Activated naive CD8-positive, alpha-beta T cell treated with anti-CD3 and anti-CD28 coated beads, Interleukin-2, amount 10 ng/mL, durations not matched to agents 7 days and 5 days (primary cell): ENCODE measurements at places on chromosomes 13 and 19. TPM values are rescaled to one million over a fixed set of nuclear protein-coding genes. Genes with fewer than 3 reads are reported as not detected.

Gene ARGLU1
- 171 TPM for total RNA-seq

DNA sequence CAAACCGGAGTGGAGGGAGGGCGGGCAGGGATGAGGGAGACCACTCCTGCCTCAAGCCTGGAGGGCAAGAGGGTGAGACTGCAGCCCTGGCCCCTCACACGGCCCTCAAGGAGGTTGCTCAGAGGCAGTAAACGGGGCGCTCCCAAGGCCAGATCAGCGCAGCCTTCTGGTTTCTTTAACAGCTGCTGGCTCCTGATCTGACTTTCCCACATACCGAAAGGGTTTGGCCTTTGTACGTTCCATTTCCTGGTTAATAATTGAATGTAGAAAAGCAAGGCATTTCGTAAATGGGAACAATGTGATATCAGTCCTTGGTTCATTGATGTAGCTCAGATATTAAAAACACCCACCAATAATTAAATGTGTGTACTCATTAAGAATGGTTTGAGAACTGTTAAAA, 71.5 kb downstream of the GGACT start:
- DNase-seq = no peak
- H3K27ac ChIP-seq = no peak overlapping the region
- no peaks in the 10 kb centered on the region for H3K36me3 ChIP-seq
- H3K27me3 ChIP-seq = no peaks in the 10 kb centered on the region
- no peak overlapping the region for H3K4me3 ChIP-seq

Gene SHISA2
- 0.94 TPM for total RNA-seq

Gene FFAR3
- not detected for total RNA-seq

DNA sequence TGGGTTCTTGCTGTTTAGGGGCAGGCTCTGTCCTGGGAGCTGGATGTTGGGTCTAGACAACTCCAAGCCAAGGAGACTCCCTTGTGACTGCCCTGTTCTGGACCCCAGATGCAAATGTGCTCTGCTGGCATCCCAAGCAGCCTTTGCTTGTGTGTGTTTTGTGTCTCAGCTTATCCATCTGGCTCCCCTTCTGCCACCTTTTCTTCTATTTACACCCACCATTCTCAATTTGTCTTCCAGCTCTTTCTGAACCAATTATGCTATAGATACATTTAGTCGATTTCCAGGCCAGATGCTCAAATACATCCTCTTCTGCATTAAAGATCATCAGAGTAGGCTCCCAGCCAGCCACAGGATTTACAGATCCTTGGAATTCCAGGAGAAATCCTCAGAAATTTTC, 115.0 kb upstream of the SLC7A1 start:
- H3K4me1 ChIP-seq = no peaks in the 10 kb centered on the region
- H3K36me3 ChIP-seq = no peaks in the 10 kb centered on the region
- H3K27ac ChIP-seq = no peak overlapping the region
- peaks cover 16% of the 10 kb centered on the region for H3K27me3 ChIP-seq

- H3K4me3 ChIP-seq = peak overlapping the region; percentile 10
- H3K36me3 ChIP-seq = peaks cover 21% of the 10 kb centered on the region
- no peak for DNase-seq
- peaks cover 21% of the 10 kb centered on the region for H3K4me1 ChIP-seq
- H3K27me3 ChIP-seq = no peaks in the 10 kb centered on the region
- peak overlapping the region; percentile 35 for H3K27ac ChIP-seq
These were observed 9.4 kb downstream of the ARHGEF18 start for GRCh38 chr19:7358102-7358597.

DNA sequence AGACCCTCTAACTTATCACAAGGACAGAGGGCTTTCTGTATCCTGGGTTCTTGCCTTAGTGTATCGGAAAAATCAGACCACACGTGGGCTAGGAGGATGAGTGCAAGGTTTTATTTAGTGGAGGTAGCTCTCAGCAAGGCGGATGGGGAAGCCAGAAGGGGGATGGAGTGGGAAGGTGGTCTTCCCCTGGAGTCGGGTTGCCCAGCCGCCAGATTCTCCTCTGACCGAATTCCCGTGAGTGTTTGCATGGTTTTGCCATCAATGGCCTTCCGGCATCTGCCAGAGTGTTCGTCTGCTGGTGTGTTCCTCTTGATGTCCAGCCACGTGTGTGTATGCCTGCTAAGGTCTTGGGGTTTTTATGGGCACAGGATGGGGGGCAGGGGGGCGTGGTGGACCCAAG, 1335.1 kb upstream of the SPRY2 start:
- H3K27ac ChIP-seq = no peak overlapping the region
- DNase-seq = no peak
- H3K4me3 ChIP-seq = no peak overlapping the region
- H3K4me1 ChIP-seq = no peaks in the 10 kb centered on the region
- H3K27me3 ChIP-seq = no peaks in the 10 kb centered on the region

GRCh38 chr19:30522341-30522740, 150.2 kb downstream of the ZNF536 start:
- H3K27me3 ChIP-seq = no peaks in the 10 kb centered on the region
- no peak overlapping the region for H3K27ac ChIP-seq
- no peak for DNase-seq
- H3K4me3 ChIP-seq = no peak overlapping the region
- no peaks in the 10 kb centered on the region for H3K36me3 ChIP-seq

- H3K27me3 ChIP-seq = no peaks in the 10 kb centered on the region
- H3K4me1 ChIP-seq = no peaks in the 10 kb centered on the region
- no peak overlapping the region for H3K4me3 ChIP-seq
- DNase-seq = no peak
- no peak overlapping the region for H3K27ac ChIP-seq
- H3K36me3 ChIP-seq = no peaks in the 10 kb centered on the region
These were observed 579.1 kb downstream of the GPC6 start for GRCh38 chr13:93805736-93806135.

Gene CCDC122
- 5.2 TPM for total RNA-seq

Gene SHISA7
- total RNA-seq = not detected

DNA sequence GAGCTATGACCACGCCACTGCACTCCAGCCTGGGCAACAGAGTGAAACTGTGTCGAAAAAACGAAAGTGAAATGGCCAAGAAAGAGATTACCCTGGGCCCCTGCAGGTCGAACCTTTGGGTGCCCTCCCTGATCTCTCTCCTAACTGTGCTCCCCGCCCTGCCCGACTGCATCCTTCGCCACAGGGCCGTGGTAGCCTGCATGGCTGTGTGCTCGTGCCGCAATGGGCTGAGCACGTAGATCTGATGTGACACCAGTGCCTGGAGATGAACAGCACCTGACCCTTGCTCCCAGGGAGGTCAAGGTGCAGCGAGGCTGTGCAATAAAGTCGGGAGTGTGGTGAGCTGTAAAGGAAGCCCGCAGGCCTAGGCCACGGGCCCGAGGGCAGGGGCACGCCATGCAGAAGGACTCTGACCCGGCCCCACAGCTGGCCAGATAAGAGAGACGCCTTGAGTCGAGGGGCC, 60.2 kb downstream of the PEX11G start:
- DNase-seq = no peak
- no peak overlapping the region for H3K4me3 ChIP-seq
- peaks cover 10% of the 10 kb centered on the region for H3K4me1 ChIP-seq
- no peaks in the 10 kb centered on the region for H3K27me3 ChIP-seq
- peaks cover under 1% of the 10 kb centered on the region for H3K36me3 ChIP-seq

GRCh38 chr13:73110814-73111213, 52.0 kb downstream of the KLF5 start:
- H3K4me1 ChIP-seq = peaks cover 2% of the 10 kb centered on the region
- DNase-seq = no peak
- H3K27ac ChIP-seq = no peak overlapping the region
- no peaks in the 10 kb centered on the region for H3K36me3 ChIP-seq

- peaks cover 11% of the 10 kb centered on the region for H3K27me3 ChIP-seq
- no peaks in the 10 kb centered on the region for H3K4me1 ChIP-seq
- no peak for DNase-seq
- no peak overlapping the region for H3K4me3 ChIP-seq
- H3K36me3 ChIP-seq = no peaks in the 10 kb centered on the region
- no peak overlapping the region for H3K27ac ChIP-seq
These were observed 26.5 kb upstream of the HOMER3 start for GRCh38 chr19:18967358-18968146.

Gene ALOX5AP
- 61.3 TPM for total RNA-seq

- no peaks in the 10 kb centered on the region for H3K36me3 ChIP-seq
- peak overlapping the region; percentile 79 for H3K4me3 ChIP-seq
- peaks cover 49% of the 10 kb centered on the region for H3K27me3 ChIP-seq
- peak; percentile 93 for DNase-seq
- peak overlapping the region; percentile 75 for H3K27ac ChIP-seq
- H3K4me1 ChIP-seq = peaks cover 29% of the 10 kb centered on the region
These were observed 5.3 kb downstream of the PRR36 start for GRCh38 chr19:7868671-7869452.

Gene ARID3A
- total RNA-seq = 33.2 TPM
